ENCODE measurements at places on chromosomes 2 and 18.
A peak's percentile ranks its signal among the peaks of the same experiment; 100 is the strongest.

GRCh38 chr2:135637456-135638087, 104.1 kb upstream of the UBXN4 start:
- DNase-seq, result no peak

DNA sequence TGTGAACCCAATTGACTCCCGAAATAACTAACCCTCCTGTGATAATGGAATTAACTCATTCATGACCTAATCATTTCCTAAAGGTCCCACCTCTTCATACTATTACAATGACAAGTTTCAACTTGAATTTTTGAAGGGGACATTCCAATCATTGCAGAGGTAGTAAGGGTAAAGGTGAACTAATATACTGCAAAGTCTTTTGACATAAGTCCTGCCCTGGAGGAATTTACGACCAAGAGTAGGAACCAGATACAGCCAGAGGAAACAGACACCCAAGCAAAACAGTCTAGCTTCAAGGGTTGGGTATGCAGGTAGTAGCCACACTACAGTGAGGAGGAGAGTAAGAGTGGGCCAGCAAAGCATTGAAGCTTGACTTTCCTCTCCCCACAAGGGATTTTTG, 1.2 kb upstream of the SRBD1 start:
- peak; percentile 41 for DNase-seq

GRCh38 chr2:172279813-172280212, 147.6 kb upstream of the ITGA6 start:
- DNase-seq, result no peak

DNA sequence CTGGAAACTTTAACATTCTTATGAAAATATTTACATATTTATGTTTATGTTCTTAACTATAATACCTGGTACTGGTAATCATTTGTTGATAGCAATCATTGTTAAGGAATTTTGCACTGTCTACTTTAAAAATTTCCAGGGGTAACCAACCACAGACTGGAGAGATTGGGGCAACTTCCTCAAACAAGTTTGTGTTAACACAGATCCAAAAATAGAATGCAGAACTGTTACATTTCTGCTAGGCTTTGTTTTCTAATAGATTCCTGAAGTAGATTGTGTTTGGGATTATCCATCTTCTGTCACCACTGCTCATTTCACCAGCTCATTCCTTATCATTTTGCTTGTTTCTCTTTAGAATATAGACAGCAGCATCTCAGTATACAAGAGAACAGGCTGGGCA, 23.7 kb downstream of the RNF125 start:
- DNase-seq, result no peak

- no peak for DNase-seq
Observed at GRCh38 chr2:201890453-201890852, 84.1 kb downstream of the CDK15 start.

DNA sequence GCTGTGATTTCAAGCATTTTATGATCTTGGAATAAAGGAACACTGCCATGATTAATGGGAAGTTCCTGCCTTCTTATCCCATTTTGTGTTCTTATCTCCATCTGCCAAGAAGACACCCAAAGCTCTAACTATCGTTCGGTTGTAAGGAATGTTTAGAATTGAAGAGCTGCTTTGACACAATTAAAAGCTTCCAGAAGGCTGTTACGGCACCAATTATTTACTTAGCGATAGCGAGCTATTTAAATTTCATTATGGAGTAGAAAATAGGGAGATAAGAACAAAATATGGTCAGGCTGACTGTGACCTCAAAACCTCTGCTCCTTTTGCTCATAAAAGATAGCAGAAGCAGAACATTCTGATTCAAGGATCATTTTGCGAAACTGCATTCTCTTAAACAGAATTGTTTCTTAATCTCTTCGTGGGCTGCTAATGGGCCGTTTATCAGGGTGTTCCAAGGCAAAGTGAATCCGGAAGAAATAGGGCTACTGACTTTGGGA, 101.6 kb downstream of the SLC4A3 start:
- DNase-seq, result no peak

- no peak for DNase-seq
Observed at GRCh38 chr2:241053576-241054251, 48.4 kb downstream of the MTERF4 start.

GRCh38 chr2:207987025-207987716, 38.2 kb downstream of the PLEKHM3 start:
- no peak for DNase-seq

DNA sequence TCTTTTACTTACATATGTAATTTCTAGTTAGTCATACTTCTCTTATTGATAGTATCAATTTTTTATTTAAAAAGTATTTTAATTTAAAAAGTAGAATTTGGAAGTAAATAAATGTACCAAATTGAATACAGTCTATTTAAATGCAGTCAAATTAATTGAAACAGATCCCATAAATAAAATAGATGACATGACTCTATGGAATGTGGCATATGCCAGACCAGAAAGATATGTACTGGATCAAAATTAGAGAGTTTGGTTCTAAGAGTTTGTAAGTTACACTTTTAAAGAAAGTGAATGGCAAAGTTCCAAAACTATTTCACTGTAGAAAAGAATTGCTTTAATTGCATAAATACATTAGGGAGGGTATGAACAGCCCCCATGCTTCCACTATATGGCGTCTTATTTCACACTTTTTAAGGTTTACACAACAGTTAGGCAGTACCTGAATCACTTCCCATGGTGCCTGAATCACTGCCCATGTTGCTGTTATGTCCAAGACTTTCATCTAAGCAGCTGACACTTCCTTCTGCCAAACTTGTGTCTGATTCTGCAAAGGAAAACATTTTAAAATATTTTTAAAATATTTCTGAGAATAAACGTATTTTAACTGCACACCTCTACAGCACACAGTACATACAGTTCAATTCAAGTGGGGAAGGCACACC, 25.2 kb downstream of the IFIH1 start:
- no peak for DNase-seq

GRCh38 chr2:110853516-110853915, 121.1 kb downstream of the ACOXL start:
- no peak for DNase-seq

DNA sequence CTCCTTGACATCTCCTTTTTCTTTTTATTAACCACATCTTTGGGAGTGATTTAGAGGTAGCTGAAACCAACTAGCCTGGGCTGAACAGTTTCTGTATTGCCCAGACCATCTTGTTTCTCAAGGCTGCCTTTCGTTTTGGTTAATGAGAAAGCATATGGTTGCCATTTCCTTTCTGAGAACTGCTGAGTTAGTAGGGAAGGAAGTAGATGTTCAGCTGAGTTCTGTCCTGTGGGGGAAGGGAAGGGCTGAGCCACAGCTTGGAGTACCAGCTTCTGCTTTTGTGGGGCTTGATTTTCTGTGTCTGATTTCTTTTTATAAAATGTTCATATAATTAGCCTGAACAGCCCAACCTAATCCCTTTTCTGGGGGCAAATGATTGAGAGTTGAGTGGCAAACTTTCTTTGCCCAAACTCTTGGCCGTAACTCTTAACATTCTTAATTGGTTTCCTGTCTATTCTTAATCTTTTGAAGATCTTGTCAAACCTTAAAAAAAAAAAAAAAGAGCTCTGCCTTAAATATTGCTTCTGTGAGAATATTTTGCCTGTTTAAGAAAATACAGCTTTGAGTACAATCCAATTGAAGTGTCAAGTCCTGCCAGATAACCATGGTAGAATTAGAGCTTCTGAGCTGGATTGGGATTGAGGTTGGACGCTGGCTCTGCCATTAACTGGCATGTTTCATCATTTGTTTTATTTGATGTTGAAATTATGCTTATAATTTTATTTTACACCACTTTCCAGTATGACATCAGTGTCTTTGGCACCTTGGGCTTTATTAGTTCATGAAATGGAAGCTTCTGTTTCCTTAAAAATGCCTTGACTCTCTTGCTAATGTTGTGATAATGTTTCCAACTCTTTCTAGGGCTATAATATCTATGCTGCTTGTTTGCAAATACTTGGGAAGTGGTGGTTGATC, 1.9 kb upstream of the NABP1 start:
- no peak for DNase-seq

DNA sequence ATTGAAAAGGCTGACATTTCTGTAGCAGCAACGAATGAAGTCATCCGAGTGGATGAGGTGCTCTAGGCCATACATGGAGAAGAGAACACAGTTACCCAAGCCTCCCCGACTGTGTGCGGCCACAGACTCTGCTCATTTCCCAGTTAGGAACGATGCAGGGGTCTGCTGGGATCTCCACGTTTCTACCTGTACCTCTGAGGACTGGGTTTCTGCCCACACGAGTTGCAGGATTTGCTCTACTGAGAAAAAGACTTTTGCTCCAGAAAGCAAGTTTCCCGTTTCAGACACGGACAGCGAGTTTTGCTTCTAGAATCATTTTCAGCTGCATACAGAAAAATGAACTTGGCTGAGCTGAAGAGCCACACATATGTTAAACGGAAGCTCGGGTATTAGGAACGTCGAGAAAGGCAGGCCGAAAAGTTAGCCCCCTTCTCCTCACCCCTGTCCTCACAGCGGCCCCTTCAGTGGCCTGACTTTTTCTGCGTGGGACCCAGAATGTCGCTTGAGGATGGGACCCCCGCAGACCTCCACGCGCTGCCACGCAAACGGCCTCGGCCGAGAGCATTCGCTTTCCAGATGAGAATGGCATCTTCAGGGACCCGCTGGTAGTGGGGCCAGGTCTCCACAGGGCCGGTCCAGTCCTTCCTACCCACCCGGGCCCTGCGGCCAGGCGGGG, 582 bp upstream of the RAB31 start:
- peak; percentile 44 for DNase-seq

GRCh38 chr2:177708660-177709444, 316.3 kb downstream of the AGPS start:
- DNase-seq, result no peak

- DNase-seq, result no peak
Observed at GRCh38 chr18:77448046-77448445, 198.4 kb downstream of the GALR1 start.

DNA sequence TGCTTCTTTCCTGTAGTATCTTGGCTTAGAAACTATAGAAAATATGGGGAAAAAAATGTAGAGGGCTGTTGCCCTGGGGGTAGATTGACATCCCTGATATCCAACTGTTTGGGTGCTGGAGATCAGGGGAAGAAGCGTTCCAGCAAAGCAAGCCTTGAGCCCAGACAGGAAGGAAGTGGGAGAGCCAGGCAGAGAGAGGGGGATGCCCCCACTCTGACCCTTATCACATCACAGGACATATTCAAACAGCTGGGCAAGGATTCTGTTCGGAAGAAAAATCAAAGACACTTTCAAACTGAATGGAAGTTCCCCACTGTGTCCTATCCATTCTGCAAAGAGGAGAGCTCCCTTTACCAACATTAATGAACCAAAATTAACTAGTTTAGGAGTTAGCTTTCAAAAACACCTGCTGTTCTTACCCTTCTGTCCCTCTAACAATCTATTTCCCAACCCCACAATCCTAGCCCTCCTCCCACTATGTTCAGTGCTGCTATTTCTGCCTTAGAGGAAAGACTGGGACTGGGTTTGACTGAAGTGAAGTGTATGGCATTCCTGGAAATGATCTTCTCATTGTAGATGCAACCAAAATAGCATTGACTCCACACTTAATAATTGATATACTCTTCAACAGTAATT, 16.9 kb upstream of the KCNG3 start:
- DNase-seq, result peak; percentile 18

GRCh38 chr2:83584672-83585071, 874.4 kb downstream of the SUCLG1 start:
- no peak for DNase-seq

- DNase-seq, result peak; percentile 78
Observed at GRCh38 chr18:75727456-75727855, 300.0 kb upstream of the SMIM21 start.

- DNase-seq, result peak; percentile 56
Observed at GRCh38 chr18:75854174-75854573, 426.7 kb upstream of the SMIM21 start.

DNA sequence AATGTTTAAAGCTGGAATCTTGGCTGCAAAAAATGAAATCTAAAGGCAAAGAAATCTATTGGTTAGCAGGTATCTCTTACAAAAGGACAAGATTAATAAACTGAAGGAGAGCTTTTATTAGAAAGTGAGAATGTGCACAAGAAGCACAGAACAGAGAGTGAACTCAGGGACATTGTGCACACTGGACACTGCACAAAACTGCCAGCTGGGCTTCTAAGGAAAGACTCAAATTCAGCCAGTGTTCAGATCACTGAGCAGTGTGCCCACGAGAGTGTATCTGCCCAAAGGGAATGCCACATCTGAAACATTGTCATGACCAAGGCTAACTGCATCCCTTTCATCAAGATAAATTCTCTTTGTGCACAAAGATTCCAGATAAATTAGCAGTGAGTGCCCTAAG, 129.7 kb upstream of the KCNH7 start:
- DNase-seq, result no peak

GRCh38 chr2:217016796-217017419, 157.0 kb upstream of the TNP1 start:
- no peak for DNase-seq

GRCh38 chr18:32278177-32278799, 88.4 kb downstream of the MEP1B start:
- DNase-seq, result no peak

- no peak for DNase-seq
Observed at GRCh38 chr18:58756596-58757240, 85.5 kb downstream of the MALT1 start.

GRCh38 chr2:104758199-104758620, 95.7 kb upstream of the POU3F3 start:
- DNase-seq, result peak; percentile 87

DNA sequence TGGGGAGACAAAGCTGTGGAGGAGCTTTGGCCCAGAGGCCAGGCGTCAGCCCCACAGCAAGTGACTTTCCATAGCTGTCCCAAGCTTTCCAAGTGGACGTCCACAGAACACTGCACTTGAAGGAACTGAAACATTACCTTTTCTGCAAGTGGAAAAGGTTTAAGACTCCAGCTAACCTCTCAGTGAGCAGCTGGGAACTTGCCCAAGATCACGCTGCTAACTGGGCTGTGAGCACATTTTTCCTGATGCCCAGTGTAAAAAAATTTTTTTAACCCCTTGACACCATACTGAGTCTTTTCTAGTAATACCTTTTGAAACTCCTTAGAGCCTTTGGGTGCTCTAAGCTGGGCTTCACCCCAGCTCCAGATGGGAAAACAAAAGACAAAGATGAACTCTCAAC, 256.7 kb downstream of the HAUS1 start:
- DNase-seq, result no peak

- DNase-seq, result no peak
Observed at GRCh38 chr2:26735097-26735496, 29.0 kb upstream of the SLC35F6 start.

- no peak for DNase-seq
Observed at GRCh38 chr2:242098445-242099128, 229.1 kb downstream of the RTP5 start.

GRCh38 chr18:8938817-8939216, 163.7 kb upstream of the NDUFV2 start:
- no peak for DNase-seq

- no peak for DNase-seq
Observed at GRCh38 chr2:38439863-38440262, 62.8 kb upstream of the ATL2 start.
